ENCODE measurements at places on chromosomes 4 and X.

GRCh38 chrX:48498374-48498809 is 10.4 kb upstream of the PORCN start:
- DNase-seq: no peak

- no peak for DNase-seq
Measured at GRCh38 chr4:22476011-22476410, 39.9 kb downstream of the ADGRA3 start.

- no peak for DNase-seq
Measured at GRCh38 chrX:12548341-12548740, 242.9 kb upstream of the PRPS2 start.

DNA sequence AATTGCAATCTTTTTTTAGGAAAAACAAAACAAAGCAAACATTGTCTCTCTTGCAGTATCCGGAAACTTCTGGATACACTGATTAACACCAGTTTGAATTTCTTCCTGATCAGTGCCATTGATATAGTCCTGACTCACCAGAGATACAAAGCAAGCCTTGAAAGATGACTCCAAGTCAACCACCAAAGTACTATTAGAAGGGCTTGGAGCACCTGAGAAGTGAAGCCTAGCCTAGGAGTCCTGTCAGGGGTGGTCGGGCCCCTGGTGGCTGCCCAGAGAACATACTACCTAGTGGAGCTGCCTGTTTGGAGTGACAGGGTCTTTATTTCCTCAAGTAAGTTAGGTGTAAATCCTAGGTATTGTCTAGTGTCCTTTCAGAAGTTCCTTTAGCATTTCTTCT is 593.2 kb downstream of the ZNF674 start:
- DNase-seq: no peak

- DNase-seq: no peak
Measured at GRCh38 chrX:22373766-22374165, 101.1 kb downstream of the CBLL2 start.

GRCh38 chrX:5080791-5081190 is 1147.9 kb downstream of the NLGN4X start:
- no peak for DNase-seq

DNA sequence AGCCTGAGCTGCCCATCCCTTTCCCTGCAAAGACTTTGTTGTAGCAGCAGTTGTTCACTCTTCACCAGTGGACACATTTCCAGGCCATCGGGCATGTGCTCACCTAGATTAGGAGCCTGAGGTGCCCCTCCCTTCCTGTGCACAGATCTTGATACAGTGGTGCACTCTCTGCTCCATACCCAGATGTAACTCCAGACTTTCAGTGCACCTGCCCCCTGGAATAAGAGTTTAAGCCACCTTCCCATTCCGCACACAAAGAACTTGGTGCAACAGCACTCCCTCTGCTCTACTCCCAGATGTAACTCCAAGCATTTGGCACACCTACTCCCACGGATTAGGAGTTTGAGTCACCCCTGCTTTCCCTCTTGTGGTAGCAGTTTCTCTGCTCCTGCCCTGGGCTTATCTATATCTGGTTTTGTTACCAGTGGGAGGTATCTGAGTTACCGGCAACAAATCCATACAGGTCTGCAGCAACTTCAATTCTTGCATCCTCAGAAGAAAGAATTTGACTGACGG is 36.0 kb upstream of the PLK4 start:
- no peak for DNase-seq

DNA sequence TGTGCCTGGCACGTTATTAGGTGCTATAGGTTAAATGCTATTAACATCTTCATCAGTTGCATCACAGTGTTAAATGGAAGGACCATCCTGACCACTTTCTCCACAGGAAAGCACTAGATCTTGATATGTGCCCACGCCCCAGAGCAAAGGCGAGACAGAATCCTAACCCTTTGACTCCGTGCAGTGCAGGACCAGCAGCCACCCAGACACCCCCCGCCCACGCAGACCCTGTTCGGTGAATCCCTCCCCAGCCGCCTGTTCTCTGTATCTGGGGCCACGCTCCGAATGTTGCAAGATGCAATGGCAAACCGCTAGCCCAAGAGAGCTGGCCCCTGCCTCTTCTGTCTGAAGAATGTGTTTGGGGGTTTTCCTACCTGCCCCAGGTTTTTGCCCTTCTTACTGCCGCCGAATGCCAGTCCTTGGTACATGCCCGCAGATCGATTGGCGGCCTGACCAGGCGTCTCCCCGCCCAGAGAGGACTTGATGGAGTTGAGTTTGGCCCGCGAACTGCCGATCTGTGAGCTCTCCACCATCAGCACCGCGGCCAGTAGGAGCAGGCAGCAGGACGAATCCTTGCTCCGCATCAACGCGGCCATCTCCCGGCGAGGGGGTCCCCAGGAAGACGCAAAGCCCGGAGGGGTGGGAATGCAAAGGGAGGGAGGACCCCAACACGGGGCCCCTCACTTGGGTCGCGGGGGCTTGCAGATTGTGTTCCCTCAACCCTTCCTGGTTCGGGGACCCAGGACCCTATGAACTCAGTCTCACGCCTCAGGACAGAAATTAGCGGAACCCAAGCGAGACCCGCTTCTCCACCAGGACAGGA is 906 bp downstream of the DKK2 start:
- no peak for DNase-seq

DNA sequence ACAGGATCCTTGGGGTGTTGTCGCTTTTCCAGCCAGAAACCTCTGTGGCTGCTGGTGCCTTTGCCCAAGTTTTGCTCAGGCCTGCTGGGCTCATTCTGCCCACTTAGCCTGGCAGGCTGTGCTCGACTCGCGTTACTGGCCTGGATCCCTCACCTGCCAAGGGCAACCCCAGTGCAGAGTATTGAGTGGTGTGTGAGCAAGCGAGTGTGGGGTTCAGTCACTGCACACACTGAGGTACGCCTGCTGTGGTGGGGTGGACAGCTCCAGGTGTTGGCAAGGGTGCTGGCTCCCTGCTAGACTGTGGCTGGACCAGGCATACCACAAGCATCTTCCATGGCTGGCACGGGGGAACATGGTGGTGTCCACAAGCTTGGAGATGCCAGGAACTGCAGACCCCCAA is 22.6 kb downstream of the SPCS3 start:
- no peak for DNase-seq

GRCh38 chr4:98566361-98567008 is 91.9 kb downstream of the TSPAN5 start:
- no peak for DNase-seq

DNA sequence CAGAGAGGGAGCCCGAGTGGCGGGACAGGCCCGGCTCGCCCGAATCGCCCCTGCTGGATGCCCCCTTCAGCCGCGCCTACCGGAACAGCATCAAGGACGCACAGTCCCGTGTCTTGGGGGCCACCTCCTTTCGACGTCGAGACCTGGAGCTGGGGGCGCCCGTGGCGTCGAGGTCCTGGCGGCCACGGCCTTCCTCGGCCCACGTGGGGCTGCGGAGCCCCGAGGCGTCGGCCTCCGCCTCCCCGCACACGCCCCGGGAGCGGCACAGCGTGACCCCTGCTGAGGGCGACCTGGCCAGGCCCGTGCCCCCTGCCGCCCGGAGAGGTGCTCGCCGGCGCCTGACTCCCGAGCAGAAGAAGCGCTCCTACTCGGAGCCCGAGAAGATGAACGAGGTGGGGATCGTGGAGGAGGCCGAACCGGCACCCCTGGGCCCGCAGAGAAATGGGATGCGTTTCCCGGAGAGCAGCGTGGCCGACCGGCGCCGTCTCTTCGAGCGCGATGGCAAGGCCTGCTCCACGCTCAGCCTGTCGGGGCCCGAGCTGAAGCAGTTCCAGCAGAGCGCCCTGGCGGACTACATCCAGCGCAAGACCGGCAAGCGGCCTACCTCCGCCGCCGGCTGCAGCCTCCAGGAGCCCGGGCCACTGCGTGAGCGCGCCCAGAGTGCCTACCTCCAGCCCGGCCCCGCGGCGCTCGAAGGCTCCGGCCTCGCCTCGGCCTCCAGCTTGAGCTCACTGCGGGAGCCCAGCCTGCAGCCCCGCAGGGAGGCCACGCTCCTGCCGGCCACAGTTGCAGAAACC is 156.9 kb downstream of the SOWAHB start:
- DNase-seq: no peak

DNA sequence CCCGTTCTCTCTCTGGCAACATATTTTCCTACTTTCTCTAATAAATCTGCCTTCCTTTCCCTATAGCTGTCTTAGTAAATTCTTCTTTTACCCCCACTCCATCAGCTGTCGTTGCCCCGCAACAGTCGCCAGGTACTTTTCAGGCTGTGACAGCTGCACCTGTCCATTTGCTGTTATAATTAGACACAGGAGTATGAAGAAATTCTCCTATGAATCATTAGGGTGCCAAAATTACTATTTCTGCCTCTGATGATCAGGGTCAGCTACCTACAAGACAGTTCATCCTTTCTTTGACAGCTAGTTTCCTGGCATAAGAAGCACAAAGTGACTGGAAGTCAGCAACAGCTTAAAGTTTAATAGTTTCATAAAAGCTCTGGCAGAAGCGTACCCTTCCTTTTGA is 19.5 kb upstream of the GALNTL6 start:
- DNase-seq: no peak

- no peak for DNase-seq
Measured at GRCh38 chr4:34250562-34250961, 1993.8 kb downstream of the ARAP2 start.

- no peak for DNase-seq
Measured at GRCh38 chrX:124573468-124573867, 227.1 kb downstream of the SH2D1A start.

- DNase-seq: no peak
Measured at GRCh38 chrX:150253959-150254620, 109.0 kb upstream of the MAMLD1 start.

DNA sequence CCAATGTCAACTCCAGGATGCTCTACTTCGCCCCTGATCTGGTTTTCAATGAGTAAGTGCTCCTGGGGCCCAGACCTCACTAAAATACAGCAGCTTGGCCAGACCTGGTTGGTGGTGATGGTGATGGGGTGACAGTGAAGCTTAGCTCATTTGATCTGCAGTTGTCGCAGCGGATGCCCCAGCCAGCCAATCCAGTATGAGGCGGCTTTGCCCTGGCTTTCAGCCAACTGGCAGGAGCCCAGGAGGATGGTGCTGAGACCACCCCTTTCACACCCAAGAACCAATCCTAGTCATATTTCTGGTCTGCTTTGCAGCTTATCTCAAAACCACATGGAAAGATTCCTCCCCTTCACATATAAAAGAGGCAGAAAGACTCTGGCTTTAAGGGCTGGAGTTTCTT is 173.8 kb downstream of the AR start:
- no peak for DNase-seq
